ENCODE measurements at places on chromosomes 5 and 9.

DNA sequence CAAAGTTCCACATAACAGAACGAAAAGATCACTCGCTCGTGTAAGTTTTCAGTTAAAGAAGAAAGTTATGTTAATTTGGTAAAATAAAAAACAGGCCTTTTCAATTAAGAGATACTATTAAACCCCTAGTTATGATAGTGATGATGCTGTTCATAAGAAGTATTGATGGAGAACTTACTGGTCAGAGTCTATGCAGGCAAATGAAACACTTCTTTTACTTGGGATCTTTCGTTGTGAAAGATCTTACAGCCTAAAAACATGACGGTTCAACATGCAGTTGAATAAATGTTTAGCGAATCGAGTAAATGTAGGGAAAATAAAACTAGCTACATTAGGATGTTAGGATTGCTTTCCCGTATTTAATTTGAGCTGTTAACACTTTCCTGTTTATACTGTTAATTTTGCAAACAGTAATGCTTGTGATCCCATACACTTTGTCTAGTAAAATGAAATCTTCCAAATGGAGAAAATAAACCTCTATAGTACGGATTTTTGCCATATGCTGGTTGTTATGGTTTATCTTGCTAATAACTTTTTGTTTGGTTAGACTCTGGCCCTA lies 2.0 kb downstream of the RHOBTB3 start:
- no peak for DNase-seq

GRCh38 chr5:83428890-83429289 lies 42.7 kb upstream of the VCAN start:
- DNase-seq: no peak

DNA sequence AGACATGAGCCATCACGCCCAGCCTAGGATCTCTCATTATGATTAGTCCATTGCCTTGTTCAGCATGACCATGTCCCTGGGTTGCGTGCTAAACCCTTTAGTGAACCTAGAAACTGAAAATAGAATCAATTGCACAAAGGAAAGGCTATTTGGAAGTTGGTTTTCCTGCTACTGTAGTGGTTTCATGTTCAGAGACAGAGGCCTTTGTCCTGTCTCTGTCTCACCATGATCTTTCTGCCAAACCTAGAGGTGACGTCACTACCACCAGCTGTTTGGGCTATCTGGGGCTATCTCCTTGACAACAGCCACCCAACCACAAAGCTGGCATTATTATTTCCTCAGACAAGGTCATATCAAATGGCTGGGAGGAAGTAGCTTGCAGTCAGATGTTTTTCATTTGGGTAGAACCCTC lies 4.0 kb upstream of the CDK5RAP2 start:
- DNase-seq: peak; percentile 38

DNA sequence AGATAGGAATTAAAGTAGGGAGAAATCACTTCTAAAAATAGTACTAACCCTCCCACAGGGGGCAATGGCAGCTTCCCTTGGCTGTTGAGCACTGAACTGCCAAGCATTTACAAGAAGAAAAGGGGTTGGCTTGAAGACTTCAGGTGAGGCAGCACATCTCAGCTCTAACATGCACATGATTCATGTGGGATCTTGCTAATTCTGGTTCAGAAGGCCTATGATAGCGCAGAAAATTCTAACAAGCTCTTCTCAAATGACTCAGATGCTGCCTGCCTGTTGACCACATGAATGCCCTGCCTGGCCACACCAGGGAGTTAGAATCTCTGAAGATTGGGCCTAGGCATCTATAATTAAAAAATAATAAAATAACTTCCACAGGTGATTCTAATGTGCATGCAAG lies 22.6 kb downstream of the CD180 start:
- DNase-seq: peak; percentile 31

GRCh38 chr5:173291722-173292658 lies 36.2 kb downstream of the STC2 start:
- DNase-seq: no peak

- DNase-seq: no peak
Measured at GRCh38 chr9:106718936-106719335, 144.0 kb upstream of the ZNF462 start.
